ENCODE measurements at places on chromosomes 6 and 20. TPM values are rescaled to one million over a fixed set of nuclear protein-coding genes. Genes with fewer than 3 reads are reported as not detected.
A peak's percentile ranks its signal among the peaks of the same experiment; 100 is the strongest.

GRCh38 chr6:93418033-93418407 lies 1.3 kb downstream of the EPHA7 start:
- no peak for DNase-seq

DNA sequence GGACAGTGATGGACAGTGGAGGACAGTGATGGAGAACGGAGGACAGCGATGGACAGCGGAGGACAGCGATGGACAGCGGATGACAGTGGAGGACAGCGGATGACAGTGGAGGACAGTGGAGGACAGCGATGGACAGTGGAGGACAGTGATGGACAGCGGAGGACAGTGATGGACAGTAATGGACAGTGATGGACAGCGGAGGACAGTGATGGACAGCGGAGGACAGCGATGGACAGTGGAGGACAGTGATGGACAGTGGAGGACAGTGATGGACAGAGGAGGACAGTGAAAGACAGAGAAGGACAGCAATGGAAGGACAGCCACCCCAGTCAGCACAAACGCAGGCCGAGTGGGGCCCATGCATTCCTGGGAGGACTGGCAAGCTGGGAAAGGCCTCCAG lies 3.4 kb upstream of the NKAIN4 start:
- no peak for DNase-seq

The IRF4 gene
- total RNA-seq: 602 TPM

DNA sequence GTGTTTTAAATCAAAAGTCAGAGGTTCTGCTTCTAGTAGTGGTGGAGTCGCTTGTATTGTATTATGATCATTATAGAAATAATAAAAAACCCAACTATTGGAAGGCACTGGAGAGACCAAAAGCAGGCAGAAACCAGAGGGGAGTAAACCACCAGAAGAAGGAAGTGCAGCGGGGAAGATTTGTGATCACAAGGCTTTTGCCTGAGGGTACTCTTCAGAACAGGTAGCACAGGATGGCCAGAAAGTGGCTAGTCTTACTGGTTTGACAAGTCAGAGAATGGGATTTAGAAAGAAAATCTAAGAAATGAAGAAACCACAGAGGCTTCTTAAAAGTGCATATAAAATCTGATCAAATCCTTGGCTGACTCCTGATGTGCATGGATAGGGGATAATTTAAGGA lies 24.0 kb downstream of the MAPK13 start:
- DNase-seq: no peak

The TRIM15 gene
- total RNA-seq: 0.84 TPM

- no peak for DNase-seq
Observed at GRCh38 chr6:47428746-47429664, 48.6 kb upstream of the CD2AP start.

DNA sequence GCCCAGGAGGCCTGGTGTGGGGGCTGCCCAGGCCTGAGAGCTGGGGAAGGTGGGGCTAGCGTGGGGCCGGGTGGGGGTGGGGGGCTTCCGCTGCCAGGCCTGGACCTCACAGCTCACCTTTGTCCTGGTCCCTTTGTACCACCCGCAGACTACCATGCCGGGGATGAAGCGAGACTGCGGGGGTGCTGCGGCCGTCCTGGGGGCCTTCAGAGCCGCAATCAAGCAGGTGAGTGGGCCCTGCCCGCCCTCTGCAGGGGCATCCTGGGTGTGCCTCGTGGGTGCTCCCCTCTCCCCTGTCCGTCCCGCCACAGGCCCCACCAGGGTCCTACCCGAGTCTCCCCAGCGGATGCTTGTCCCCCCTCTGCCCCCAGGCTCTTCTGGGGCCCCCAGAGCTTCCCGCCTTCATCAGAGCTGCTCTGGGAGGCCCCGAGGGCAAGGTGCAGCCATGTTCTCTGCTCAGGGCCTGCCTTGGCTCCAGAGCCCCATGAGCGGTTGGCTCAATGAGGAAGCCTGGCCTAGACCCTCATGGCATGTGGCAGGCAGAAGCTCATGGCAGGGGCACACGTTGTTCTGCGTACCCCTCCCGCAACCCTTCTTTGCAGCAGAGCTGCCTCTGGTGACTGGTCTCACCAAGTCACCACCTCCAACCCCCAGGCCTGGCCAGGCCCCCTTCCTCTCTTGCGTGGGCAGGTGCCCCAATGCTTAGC lies 14.5 kb downstream of the NPEPL1 start:
- DNase-seq: no peak

DNA sequence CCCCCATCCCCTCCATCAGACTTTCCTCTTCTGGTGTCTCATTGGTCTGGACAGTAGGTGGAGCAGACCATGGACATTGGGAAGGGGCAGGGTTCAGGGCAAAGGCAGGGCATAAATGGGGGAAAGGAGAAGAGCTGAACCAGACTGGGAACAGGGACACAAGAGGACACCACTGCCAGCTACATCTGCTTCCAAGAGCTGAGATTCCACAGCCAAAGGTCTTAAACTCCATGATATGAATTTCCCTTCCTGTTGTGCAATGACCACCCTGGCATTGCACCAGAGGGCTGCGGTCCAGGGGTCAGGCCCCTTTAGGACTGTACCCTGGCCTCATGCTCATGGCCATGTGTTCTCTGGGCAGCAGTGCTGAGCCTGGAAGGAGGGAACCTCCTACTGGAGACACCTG lies 137.9 kb downstream of the MAFB start:
- no peak for DNase-seq

- DNase-seq: no peak
Observed at GRCh38 chr6:156345700-156346099, 431.5 kb upstream of the ARID1B start.

- DNase-seq: no peak
Observed at GRCh38 chr6:46584586-46584985, 68.0 kb downstream of the CYP39A1 start.

- no peak for DNase-seq
Observed at GRCh38 chr6:5007531-5007930, 3.7 kb upstream of the RPP40 start.

The ARFGEF2 gene
- 23.3 TPM for total RNA-seq

GRCh38 chr6:129133770-129134192 lies 250.8 kb downstream of the LAMA2 start:
- DNase-seq: no peak

- DNase-seq: no peak
Observed at GRCh38 chr6:15520626-15521203, 142.1 kb downstream of the DTNBP1 start.

The TCP11 gene
- not detected for total RNA-seq

GRCh38 chr6:113632220-113632864 lies 224.8 kb upstream of the MARCKS start:
- DNase-seq: peak; percentile 65

GRCh38 chr6:52983159-52983848 lies 11.8 kb downstream of the GSTA4 start:
- no peak for DNase-seq

DNA sequence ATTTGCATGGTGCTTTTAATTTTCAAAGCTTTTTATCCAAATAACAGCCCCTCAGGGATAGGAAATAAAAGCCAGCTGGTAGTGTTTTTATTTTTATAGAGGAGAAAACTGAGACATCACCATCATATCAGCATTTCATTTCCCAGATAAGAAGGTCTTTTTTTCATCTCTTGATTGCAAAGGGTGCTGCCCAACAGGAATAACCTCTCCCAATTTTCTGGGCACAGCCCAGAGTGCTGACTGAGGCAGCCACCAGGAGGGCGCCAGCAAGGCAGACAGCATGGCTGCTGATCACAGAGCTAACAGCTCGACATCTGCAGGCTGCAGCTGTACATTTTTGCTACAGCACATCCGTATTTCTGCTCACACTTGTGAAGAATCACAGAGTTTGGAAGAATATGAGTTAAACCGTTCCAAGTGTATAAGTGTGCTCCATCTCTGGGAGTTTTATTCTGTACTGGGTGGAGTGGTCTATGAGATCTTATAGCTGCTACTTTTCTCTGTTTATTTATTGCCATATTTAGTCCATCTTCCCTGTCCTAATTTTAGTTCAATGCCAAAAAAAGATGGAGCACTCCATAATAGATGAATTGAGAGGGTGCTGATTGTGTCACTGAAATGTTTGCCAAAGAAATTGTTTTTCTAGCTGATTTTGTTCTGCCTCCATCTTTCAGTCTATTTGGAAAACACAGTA lies 85.5 kb upstream of the C20orf144 start:
- no peak for DNase-seq

DNA sequence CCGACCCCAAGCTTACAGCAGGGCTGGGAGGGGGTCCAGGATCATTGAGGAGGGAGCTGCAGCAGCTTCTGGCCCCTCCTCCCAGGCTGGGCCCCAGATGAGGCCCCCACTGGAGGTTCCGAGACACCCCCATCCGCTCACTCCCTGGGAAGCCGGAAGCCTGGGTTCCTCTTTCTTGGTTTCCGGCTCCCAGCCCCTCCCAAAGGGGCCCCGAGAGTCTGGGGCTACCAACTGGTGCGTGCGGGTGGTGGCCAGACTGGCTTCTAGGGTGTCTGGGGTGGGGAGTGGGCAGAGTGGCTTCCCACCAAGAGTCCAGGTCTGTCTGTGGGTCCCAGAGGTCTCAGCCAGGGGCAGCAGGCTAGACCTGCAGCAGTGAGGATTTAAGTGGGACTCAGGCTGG lies 2.2 kb downstream of the RGS19 start:
- DNase-seq: peak; percentile 58
